Peyer's patch (tissue), 4 donors: ENCODE measurements at places on chromosomes 11 and 22. TPM values are rescaled to one million over a fixed set of nuclear protein-coding genes. Genes with fewer than 3 reads are reported as not detected.

DNA sequence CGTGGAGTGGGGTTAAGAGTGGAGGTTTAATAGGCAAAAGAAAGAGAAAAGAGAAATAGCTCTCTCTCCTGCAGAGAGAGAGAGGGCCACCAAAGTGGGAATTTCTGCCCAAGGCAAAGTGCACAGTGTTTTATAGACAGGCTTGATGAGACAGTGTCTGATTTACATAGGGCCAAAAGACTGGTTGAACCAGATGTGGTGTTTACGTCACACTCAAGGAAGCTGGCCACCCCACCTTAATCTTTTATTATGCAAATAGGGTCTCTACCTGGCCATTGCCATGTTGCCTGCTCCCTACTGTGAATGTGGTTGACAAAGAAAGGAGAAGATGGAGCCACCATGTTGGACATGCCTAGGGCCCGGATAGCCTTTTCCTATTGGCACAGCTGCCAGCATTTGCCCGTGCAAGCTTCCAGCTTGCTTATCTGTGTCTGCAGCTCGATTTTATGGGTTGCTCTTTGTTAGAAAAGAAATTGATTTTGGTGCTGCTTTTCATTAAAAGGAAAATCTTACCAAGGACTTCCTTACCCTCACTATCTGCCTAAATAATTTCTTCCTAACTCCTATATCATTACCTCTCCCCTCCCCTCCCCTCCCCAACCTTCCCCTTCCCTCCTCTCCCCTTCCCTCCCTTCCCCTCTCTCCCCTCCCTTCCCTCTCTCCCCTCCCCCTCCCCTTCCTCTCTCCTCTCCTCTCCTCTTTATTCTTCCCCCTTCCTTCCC, 436.0 kb downstream of the NELL1 start:
- DNase-seq: no peak

DNA sequence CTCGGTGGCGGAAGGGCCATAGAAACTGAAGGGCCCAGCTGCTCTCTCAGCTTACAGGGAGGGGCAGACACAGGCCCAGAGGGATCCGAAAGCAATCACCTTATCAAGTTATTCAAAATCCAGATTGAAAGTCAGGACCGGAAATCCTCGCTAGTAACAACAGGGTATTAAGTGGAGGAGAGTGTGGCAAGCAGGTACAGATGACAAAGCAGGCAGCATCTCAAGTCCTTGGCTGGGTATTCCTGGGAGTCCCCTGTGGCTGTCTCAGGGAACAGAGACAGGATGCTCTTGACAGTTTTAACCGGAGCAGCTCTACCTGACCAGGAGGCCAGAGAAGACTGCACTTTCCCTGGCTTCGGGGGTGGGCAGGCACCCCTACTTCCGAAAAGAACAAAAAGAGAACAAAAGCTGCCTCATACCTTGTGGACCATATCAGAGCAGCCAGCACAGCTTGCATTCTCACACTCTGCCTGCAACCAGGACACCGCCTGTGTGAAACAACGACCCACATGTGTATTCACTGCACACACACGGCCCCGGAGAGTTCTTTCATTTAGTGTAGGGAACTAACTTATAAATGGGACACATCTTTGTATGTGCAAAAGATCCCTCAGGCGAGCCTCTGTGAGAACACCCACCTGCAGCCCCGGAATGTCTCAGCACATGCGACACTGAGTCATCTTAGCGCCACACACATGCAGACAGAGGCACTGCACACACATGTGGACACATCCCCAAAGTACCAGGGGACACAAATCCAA, 78.3 kb downstream of the MICAL3 start:
- no peak for DNase-seq

- no peak for DNase-seq
Measured at GRCh38 chr22:33597274-33597985, 322.8 kb downstream of the LARGE1 start.

- no peak for DNase-seq
Measured at GRCh38 chr22:20015187-20015625, 1.4 kb downstream of the ARVCF start.

DNA sequence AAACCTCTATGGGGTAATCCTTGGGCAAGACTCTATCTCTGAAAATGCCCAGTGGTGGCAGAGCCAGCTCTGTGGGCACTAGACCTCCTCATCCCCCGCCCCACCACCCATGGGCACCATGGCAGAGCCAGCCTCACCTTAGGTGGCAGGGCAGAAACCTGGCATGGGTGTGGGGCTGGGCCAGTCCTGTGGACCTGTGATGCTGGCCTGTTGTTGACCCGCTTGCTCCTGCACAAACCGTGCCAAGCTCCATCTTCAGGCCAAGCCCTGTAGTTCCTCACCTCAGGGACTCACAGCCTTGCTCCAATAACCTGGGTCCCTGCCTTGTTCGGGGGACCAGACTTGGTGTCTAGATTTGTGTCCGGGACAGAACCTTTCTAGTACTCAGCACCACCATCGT, 8.9 kb upstream of the SERPINH1 start:
- no peak for DNase-seq

BTG4 gene
- not detected for total RNA-seq

GRCh38 chr11:60810569-60810968, 25.4 kb downstream of the MS4A10 start:
- DNase-seq: no peak

GRCh38 chr11:70667767-70668166, 269.4 kb downstream of the CTTN start:
- no peak for DNase-seq

- no peak for DNase-seq
Measured at GRCh38 chr11:75028724-75029123, 40.0 kb downstream of the NEU3 start.

FOLH1 gene
- total RNA-seq: not detected

DNA sequence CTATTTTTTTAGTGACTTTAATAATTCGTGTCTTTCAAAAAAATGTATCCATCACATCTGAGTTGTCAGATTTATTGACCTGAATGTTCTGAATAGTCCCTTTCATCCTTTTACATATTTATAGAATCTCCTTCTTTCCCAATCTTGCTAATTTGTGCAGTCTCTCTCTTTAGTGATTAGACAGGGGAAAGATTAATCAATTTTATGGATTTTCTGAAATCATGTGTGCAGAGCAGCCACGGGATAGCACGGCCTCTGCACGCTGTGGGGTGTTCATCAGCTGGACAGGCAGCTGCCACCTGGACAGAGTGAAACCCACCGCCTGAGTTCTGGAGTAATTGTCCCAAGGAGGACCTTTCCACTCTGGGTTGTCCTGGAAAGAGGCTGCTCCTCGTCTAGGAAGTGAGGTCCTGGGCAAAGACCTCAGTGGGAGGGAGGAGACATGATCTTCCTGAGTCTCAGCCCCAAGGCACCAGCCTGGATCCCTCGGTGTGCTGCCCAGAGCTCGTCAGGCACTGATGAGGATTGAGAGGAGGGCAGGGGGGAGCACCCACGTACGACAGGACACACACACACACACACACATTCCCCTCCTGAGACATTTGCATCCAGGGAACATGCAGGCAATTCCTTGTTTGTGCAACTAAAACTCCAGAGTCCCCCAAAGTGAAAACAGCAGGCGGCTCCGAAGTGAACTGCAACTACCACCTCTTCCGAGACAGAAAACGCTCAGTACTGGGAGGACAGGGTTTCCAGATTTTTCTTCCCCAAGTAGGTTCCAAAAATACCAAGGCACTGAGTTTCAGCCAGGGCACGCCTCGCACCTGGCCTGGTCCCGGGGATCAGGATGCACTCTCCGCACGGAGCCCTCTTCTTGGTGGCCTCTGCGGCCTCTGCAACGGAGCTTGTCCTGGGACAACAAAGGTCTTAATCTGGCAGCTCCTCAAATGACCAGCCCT, 22.5 kb upstream of the KRTAP5-6 start:
- DNase-seq: no peak

- DNase-seq: no peak
Measured at GRCh38 chr22:20017622-20017958, 967 bp upstream of the ARVCF start.

- no peak for DNase-seq
Measured at GRCh38 chr11:11973866-11974265, 34.6 kb downstream of the DKK3 start.

ACR gene
- not detected for total RNA-seq
